Calu3 (cell line): ENCODE measurements at places on chromosomes 2 and 18.
A peak's percentile ranks its signal among the peaks of the same experiment; 100 is the strongest.

- peak; percentile 10 for DNase-seq
- H3K36me3 ChIP-seq = no peaks in the 10 kb centered on the region
- H3K4me3 ChIP-seq = peak overlapping the region; percentile 54
- no peak overlapping the region for H3K27ac ChIP-seq
Measured at GRCh38 chr18:55477499-55477859, 110.5 kb downstream of the TCF4 start.

- peaks cover 62% of the 10 kb centered on the region for H3K4me1 ChIP-seq
- peaks cover under 1% of the 10 kb centered on the region for H3K36me3 ChIP-seq
- no peak overlapping the region for H3K27ac ChIP-seq
- DNase-seq = no peak
- H3K4me3 ChIP-seq = no peak overlapping the region
- H3K27me3 ChIP-seq = no peaks in the 10 kb centered on the region
Measured at GRCh38 chr2:162065767-162066166, 8.2 kb downstream of the DPP4 start.

DNA sequence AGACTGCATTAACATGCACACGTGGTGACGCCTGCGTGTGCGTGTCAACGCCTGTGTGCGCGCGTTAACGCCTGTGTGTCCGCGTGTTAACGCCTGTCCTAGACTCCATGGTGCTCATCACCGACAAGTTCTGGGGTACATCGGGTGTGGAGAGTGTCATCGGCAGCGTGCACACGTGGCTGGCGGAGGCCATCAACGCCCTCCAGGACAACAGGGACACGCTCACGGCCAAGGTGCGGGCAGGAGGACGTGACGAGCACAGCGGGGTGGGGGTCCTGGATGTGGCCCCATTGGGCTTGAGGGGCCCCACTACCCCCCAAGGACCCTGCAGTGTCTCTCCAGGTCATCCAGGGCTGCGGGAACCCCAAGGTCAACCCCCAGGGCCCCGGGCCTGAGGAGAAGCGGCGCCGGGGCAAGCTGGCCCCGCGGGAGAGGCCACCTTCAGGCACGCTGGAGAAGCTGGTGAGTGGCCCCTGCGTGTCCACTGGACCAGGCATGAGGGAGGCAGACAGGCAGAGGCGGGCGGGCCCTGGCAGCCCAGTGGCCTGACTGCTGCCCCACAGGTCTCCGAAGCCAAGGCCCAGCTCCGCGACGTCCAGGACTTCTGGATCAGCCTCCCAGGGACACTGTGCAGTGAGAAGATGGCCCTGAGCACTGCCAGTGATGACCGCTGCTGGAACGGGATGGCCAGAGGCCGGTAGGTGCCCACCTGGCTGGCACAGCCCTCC is 29.2 kb downstream of the GPC1 start:
- no peak overlapping the region for H3K27ac ChIP-seq
- no peaks in the 10 kb centered on the region for H3K4me1 ChIP-seq
- H3K27me3 ChIP-seq = no peaks in the 10 kb centered on the region
- H3K4me3 ChIP-seq = no peak overlapping the region
- no peak for DNase-seq

DNA sequence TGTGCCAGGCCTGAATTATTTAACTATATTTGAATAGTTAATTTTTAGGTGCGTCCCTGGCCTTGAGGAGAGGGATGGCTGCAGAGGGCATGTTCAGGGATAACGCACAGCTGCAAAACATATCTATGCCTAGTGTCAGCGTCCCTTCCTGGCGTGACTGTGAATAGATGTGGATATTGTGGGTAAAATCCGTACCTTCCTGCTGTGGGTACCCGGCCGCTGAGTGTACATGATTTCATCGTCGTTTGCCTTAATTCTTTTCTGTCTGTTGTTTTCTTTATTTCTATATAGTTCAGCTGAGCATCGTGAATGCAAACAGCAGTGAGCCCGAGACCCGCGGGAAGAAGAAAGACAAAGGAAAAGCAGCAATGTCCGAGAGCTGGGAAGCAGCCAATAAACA is 25.0 kb upstream of the MC2R start:
- H3K27me3 ChIP-seq = peaks cover 20% of the 10 kb centered on the region
- no peak overlapping the region for H3K4me3 ChIP-seq
- H3K27ac ChIP-seq = no peak overlapping the region
- no peak for DNase-seq

- peaks cover 11% of the 10 kb centered on the region for H3K36me3 ChIP-seq
- no peak overlapping the region for H3K4me3 ChIP-seq
- no peaks in the 10 kb centered on the region for H3K27me3 ChIP-seq
- peaks cover 32% of the 10 kb centered on the region for H3K4me1 ChIP-seq
- DNase-seq = no peak
- peak overlapping the region; percentile 73 for H3K27ac ChIP-seq
Measured at GRCh38 chr2:70094171-70094977, 7.1 kb downstream of the PCBP1 start.

DNA sequence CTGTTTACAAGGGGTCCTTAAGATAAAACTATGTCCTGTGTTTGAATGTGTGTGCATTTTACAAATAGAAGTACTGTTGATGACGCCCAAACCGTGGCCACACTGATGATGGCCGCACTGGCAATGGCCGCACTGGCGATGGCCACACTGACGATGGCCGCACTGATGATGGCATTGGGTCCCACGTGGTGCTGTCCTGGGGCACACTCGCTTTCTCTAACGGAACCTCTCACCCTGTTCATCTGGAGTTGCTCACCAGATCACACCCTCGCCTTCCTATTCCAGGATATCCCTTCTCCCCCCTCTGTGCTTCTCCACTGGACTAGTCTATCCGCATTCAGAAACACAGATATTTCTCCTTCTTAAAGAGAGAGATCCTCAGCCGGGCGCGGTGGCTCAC is 192.4 kb downstream of the EIPR1 start:
- H3K4me3 ChIP-seq = no peak overlapping the region
- no peaks in the 10 kb centered on the region for H3K27me3 ChIP-seq
- peaks cover 19% of the 10 kb centered on the region for H3K36me3 ChIP-seq
- no peak for DNase-seq

GRCh38 chr18:61334491-61334850 is 1.2 kb downstream of the CDH20 start:
- H3K27me3 ChIP-seq = peaks cover 14% of the 10 kb centered on the region
- no peak overlapping the region for H3K27ac ChIP-seq
- DNase-seq = no peak
- no peaks in the 10 kb centered on the region for H3K4me1 ChIP-seq
- H3K4me3 ChIP-seq = no peak overlapping the region

GRCh38 chr18:2303517-2304238 is 267.6 kb downstream of the METTL4 start:
- DNase-seq = no peak
- peak overlapping the region; percentile 87 for H3K27ac ChIP-seq
- peaks cover 14% of the 10 kb centered on the region for H3K36me3 ChIP-seq
- H3K4me3 ChIP-seq = peak overlapping the region; percentile 58
- H3K27me3 ChIP-seq = no peaks in the 10 kb centered on the region

DNA sequence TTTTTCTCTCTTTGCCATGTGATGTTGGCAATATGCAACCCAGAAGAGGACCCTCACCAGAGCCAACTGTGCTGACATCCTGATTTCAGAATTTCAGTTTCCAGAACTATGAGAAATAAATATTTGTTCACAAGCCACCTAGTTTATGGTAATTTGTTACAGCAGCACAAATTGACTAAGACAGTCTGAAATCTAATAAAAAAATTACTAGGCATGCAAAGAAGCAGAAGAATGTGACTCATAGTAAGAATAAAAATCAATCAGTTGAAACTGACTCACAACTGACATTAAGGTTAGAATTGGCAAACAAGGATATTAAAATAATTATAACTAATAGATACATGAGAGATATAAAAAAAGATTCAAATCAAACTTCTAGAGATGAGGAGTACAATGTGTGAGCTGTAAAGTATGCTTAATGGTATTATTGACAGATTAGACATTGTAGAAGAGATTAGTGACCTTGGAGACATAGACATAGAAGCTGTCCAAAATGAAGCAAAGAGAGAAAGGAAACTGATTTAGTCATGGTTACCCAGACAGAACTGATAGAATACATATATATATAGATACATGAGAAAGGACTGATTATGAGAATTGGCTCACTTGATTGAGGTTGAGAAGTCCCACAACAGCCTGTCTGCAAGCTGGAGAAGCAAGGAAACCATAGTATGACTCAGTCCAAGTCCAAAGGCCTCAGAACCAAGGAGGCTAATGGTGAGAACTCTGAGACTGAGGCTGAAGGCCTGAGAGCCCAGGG is 27.8 kb upstream of the TTC39C start:
- no peaks in the 10 kb centered on the region for H3K27me3 ChIP-seq
- peaks cover 26% of the 10 kb centered on the region for H3K4me1 ChIP-seq
- H3K36me3 ChIP-seq = no peaks in the 10 kb centered on the region
- no peak for DNase-seq
